ENCODE measurements at places on chromosomes 1 and 21.

- no peak for DNase-seq
Observed at GRCh38 chr1:204751883-204752687, 66.5 kb upstream of the LRRN2 start.

DNA sequence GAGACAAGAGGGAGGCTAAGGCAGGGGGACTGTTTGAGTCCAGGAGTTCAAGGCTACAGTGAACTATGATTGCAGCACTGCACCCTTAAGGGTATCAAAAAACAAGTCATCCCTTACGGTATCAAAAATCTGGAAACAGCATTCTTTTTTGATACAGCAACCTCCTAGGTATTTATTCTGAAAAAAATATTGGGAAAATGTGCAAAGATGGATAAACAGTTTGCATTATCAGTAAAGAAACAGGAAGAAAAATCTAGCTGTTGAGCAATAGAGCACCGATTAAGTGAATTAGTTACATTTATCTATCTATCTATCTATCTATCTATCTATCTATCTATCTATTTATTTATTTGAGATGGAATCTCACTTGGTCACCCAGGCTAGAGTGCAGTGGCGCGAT, 56.7 kb upstream of the SCAF4 start:
- no peak for DNase-seq

DNA sequence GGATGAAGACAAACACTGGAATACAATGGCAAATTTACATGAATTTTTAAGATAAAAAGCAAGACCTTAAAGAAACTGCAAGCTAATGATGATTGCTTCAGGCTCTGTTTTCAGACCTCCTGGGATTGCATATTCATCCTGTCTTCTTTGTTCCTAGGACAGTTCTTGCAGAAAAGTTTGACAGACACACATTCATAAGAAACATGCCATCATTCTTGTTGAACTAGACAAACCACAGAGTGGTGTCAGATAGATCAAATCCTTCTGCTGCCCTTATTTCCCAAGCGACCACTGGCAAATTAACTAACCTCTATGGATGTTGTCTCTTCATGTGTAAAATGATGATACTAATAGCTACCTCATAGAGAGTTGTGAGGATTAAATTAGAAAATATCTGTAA, 181.3 kb downstream of the KCTD3 start:
- no peak for DNase-seq

- DNase-seq: no peak
Observed at GRCh38 chr1:194919146-194919545, 1689.1 kb downstream of the KCNT2 start.

DNA sequence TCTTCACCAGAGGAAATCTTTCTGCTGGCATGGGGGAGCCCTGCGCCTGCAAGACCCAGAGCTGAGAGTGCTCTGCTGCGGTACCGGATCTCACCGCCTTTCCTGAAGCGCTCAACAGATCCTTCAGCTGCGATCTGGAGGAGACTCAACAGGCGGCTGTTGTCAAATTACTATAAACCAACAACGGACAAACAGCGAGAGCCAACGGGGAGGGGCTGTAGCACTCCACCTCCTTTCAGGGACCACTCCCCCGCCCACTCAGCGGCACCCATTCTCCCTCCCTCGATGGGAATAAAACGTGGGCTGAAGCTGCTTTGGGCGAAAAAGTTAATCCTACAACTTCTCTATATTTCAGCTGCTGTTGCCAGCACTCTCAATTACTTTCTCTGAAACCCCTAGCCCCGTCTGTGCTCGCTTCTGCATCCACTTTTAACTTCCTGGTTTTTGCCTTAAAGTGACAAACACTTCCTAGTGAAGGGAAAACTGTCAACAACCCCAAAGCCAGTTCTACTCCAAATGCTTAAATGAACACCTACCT, at the start of gene FMO5:
Gene FMO5, minus strand, starts transcription at position 147 of the 538 bp plus-strand sequence. CDS start 310 bp downstream, outside the sequence.
- DNase-seq: no peak

- peak; percentile 93 for DNase-seq
Observed at GRCh38 chr1:112735752-112736151, 20.6 kb upstream of the PPM1J start.

GRCh38 chr1:94553931-94554330, 12.4 kb upstream of the F3 start:
- no peak for DNase-seq

DNA sequence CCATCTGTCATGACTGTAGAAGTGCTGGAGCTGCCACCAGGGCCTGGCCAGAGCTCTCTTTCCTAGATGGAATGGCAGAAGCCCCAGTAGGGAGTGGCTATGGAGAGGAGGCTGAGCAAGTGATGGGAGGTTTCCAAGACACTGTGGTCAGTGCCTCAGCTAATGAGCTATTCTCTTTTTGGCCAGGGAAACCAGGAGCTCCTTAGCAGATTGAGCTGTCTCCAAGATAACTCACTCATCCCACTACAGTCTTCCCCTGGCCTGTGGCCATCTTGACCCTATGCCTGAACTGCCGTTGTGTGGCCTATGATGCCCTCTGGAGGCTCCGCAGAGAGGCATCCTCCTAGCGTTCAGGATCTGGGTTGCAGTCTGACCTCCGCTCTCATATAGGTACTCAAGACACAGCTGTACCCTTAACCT, 60.5 kb downstream of the ERI3 start:
- no peak for DNase-seq

DNA sequence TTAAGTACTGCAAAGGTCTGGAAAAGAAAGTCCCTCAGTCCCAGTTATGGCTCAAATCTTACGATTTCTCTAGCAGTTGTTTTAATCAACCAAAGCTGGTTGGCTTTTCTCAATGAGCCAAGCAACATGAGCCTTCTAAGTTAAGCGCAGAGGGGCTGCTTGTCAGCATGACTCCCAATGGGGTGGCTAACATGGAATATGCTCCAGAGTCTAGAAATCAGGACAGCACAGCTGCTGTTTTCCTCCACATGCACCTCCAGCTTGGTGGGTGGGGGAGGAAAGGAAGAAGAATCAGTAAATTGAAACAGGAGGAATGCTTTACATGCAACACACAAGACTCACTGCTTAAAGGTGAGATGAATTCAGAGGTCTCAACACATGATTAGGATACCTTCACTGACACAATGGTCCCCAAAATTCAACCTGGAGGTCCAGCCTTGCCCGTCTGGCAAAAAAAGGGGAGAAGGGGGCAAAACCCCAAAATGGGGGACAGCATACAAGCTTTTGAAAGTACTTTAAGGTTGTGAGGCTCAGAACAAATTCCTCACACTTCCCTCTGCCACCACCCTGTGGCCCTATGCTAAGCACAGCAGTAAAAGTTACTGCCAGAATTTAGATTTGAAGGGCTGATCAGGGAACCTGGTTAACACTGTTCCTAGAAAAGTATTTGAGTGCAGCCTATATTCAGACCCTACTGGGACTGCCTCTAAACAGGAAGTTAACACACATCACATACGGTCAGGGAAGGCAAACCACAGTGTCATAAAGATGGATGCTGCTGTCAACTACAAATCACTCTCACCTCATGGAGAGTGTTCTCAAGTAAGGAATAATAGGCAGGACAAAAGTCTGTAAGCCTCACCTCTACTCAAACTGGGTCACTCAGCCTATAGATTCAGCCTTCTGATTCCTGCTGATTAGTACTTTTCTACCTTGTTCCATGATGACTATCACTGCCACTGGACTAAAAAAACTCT, 2.6 kb downstream of the GATAD2B start:
- DNase-seq: no peak

- DNase-seq: no peak
Observed at GRCh38 chr1:46396441-46397398, 2.6 kb downstream of the FAAH start.

DNA sequence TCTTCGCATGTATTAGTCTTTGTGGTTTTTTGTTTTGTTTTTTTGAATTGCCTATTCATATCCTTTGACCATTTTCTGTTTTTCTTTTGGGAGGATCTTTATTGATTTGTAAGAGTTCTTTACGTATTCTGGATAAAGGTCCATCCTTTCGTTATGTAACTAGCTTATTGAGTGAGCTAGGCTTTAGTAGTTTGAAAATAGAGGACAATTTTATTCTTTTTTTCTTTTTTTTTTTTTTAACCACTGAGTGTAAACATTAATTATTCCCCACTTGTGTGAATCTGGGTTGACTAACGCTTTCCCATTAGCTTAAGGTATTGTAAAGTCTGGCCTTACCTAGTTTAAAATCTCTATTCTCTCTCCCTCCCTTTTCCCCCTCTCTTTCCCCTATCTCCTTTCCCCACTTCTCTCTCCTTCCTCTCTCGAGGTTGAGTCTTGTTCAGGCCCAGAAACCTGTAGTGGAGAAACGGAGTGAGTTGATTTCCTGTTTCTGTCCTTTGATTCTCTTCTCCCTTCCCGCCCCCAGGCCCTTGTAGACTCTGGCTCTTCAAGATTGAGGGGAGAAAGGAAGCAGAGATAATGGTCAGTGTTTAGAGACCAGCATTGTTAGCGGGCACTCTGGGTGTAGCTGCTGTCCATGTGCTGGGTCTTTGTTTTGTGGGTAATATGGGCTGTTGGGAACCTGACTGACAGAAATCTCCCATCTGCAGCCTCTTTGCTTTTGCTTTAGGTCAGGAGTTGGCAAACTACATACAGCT, 1.5 kb downstream of the MORC3 start:
- DNase-seq: no peak

GRCh38 chr1:15934211-15935055, 41.5 kb downstream of the ZBTB17 start:
- DNase-seq: no peak

DNA sequence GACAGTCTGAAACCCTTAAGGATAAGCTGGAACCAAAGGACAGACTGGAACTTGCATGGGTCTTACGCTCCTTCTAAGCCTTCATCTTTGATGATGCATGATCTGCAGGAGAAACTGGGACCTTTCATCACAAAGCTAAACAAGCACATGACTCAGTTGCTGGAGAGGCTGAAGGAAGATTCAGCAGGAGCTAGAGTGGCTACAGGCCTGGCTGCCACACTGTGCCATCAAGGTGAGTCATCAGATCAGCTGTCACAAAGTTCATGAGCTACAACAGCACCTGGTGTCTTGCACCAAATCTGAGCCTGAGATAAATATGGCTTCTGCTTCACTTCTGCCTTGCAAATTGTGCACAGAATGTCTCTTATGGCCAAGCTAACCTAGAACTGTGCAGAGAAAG, 95.5 kb upstream of the MARK1 start:
- DNase-seq: no peak

DNA sequence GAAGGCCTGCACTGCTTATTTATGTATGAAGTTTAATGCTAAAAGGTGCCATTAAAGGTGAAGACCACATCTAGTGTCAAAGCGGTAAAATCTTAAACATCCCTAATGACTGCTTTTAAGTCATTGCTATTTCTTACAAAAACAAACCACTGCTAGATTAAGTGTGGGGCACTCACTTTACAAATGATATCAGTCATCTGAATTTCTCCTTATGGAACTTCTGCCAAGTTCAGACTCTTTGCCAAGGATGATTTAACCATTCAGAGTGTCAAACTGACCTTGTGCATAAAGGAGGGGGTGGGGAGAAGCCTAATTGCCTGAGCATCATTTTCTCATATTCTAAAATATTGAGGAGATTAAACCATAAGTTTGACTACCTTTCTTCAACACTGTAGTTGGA, 271.5 kb downstream of the TGFB2 start:
- DNase-seq: no peak

DNA sequence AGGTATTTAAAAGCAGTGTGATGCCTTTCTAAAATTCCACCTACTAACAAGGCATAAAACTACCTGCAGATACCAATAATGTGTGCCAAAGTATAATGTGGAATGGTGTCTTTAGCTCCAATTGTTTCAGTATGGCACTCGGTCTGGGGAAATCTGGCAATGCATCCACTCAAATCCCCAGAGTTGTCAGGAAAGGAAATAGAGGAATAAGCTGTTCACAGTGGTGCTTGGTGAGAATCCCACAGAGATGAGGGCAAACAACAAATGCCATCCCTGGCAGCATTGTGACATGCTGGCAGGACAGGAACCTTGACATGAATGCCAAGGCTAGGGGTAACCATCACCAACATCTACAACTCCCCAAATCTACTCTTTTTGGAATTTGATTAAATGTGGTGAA, 240.7 kb downstream of the BARHL2 start:
- no peak for DNase-seq

DNA sequence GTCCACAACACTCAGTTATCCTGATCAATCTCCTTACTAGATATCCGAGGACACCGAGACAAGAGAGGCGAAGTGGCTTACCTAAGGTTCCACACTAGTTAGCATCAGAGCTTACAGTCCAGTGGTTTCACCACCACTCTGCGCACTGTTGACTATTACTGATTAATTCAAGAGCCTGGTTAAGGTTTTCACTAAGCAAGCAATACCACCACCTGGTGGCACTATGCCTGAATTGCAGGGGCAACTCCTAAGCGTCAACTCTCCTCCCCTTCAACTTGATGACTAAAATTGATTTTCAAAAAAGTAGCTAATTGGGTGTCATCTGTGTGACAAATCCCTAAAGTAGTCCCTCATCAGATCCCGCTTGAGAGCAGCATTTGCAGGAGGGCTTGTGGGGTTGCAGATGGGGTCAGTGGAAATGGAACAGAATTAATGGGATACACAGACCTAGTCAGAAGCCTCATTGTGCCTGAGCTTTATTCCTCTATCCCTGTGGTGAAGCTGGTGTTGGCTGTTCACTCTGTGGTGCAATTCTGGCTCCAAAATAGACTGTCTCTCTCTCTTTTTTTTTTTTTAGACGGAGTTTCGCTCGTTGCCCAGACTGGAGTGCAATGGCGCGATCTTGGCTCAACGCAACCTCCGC, 9.1 kb downstream of the TTC22 start:
- DNase-seq: no peak

DNA sequence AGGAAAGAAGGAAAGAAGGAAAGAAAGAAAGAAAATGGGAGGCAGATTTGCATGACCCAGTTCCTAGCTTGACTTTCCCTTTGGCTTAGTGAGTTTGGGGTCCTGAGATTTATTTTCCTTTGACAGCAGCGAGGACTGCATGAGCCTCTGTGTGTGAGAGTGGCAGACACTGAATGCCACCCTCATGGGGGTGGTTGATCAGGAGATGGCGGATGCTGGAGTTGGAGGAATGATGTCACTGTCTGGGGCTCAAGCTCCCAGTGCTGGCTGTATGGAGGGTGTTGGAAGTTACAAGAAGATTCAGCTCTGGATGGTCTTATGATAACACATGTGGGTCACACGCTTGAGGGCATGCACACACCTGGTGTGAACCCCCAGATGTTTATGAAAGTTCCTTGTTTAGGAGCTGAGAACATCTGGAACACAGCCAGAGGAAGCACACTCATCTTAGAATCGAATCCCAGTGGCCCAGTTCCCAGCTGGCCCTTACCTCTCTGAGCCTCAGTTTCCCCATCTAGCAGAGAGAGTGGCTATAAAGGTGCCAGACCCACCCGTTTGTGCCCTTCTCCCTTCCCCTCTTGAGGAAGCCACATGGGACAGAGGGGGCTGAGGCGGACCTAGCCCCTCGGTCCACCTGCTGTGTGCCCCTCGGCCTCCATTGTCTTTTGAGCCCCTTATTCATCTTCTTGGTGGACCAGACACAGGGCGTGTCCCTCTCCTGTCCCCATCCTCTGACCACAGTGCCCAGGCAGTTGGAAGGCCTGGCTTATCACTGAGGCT, 5.7 kb downstream of the PADI4 start:
- no peak for DNase-seq

DNA sequence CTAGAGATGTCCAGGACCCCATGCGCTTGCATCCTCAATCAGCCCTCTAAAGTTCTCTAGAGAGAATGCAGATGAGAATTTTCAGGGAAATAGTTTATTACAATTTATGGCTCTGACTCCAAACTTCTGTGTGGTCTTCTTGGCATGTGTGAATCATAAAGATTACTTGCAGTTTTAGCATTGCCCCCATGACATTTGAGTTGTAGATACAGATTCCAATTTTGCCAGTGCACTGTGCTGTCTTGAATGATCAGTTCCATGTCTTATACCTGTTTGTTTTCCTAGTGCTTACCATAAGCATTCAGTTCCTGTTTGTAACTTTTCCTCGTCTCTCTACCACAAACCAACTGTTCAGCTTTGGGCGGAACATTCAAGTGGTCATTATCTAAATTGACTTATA, 4.8 kb downstream of the KRTAP21-3 start:
- DNase-seq: no peak

Data from kidney epithelial cell (primary cell).